ENCODE measurements at places on chromosomes 16 and 17.

DNA sequence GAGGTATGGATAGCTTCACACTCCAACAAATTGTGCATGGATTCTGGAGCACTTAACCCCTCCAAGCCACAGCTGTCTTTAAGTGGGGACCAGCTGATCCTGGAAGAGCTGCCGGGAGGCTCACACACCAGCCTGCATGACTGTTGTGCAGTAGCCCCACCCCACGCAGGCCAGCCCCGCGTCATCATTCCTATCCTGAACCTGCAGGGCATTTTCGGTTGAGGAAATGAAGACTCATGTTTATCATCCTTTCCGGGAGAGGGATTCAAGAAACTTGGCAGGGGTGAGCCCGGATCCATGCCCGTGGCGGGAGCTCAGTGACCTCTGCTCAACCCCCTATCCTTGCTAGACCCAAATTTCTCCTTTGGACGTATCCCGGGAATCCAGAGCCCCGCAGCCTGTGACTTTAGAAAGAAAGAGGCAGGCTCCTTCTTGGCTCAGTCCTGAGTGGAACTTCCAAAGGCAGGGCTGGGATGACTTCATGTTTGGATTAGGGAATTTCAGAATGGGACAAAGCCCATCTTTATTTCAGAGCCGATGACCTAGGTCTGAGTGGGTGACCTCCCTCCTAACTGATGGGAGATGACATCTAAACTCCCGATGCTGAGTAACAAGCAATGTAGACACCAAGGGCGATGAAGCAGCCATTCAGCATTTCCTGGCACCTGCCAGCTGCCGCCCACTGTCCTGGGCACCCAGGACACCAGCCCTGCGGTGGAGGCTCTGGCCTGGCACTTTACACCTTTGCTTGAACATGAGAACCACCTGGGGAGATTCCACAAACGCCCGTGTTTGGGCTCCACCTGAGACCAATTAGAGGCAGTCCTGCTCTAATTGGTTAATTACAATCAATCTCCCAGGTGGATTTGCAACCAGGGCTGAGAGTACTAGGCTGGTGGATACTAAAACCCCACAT is 43.3 kb upstream of the CMIP start:
- no peak for DNase-seq

- DNase-seq = no peak
Measured at GRCh38 chr16:67807148-67807682, 526 bp downstream of the TSNAXIP1 start.

GRCh38 chr16:2520097-2520783 is at the start of gene AMDHD2:
AMDHD2 (plus strand) TSS chr16:2520371; CDS start chr16:2520459, 88 bp downstream.
- DNase-seq = peak; percentile 91

GRCh38 chr17:50129353-50129727 is 620 bp downstream of the SAMD14 start:
- no peak for DNase-seq

- peak; percentile 17 for DNase-seq
Measured at GRCh38 chr17:58870747-58871146, 115.1 kb downstream of the PPM1E start.

GRCh38 chr17:17972126-17972951 is at the start of the genes DRC3 and TOM1L2:
DRC3 (plus strand) TSS chr17:17972862; CDS start chr17:17977599, 4,737 bp downstream.
TOM1L2 (minus strand) TSS chr17:17972400; CDS start chr17:17972313, 87 bp downstream.
- DNase-seq = peak; percentile 100

DNA sequence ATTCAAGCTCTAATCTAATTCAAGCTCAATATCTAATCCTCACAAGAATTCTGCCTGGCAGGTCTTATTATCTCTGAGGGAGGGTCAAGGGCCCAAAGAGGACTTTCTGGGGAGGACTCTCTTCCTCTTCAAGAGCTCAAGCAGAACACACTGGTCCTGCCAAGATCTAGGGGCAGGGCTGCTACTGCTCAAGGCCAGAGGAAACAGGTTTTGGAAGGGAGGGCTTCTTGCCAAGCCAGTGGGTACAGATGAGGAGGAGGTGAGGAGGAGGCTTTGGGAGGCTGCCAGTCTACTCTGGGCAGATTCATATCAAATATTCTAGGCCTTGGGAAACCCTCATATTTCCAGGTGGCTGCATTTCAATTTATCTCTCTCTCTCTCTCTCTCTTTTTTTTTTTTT is 51.8 kb upstream of the IL34 start:
- DNase-seq = no peak

GRCh38 chr16:70705056-70705455 is 19.2 kb upstream of the MTSS2 start:
- DNase-seq = no peak

Measured in NB4 (cell line).